Fibroblast of villous mesenchyme (primary cell): ENCODE measurements at places on chromosomes 7 and 10. TPM values are rescaled to one million over a fixed set of nuclear protein-coding genes. Genes with fewer than 3 reads are reported as not detected.

CTTNBP2 gene
- total RNA-seq, result 1.3 and 3.2 TPM in 2 replicates

CFAP70 gene
- total RNA-seq, result 0.32 and 0.43 TPM in 2 replicates

- DNase-seq, result no peak
These were observed 1.3 kb downstream of the CTTNBP2 start for GRCh38 chr7:117871778-117872538.

DNA sequence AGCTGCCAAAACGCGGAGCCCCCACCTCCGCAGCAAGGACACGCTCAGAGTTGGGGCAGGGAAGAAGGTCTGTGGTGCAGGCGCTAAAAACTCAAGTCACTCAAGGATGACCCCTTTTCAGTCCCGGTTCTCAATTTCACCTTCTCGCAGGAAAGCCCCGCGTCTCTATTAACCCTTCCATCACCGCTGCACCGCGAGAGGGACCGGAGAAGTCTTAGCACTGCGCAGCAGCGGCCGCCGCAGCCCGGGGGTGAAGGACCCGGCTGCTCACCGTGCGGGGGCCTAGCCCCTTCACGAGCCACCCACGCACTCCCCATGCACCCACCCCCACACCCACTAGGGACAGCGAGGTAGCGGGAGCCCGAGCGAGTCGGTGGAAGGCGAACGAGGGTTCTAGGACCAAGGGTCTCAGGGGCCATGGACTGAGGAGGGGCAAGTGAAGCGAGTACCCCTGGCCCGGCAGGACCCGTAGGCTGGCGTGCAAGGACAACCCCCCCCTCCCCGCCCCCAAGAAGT is 162.9 kb downstream of the SH3PXD2A start:
- no peak for DNase-seq
